DND-41 (cell line): ENCODE measurements at places on chromosomes 1 and 21.

DNA sequence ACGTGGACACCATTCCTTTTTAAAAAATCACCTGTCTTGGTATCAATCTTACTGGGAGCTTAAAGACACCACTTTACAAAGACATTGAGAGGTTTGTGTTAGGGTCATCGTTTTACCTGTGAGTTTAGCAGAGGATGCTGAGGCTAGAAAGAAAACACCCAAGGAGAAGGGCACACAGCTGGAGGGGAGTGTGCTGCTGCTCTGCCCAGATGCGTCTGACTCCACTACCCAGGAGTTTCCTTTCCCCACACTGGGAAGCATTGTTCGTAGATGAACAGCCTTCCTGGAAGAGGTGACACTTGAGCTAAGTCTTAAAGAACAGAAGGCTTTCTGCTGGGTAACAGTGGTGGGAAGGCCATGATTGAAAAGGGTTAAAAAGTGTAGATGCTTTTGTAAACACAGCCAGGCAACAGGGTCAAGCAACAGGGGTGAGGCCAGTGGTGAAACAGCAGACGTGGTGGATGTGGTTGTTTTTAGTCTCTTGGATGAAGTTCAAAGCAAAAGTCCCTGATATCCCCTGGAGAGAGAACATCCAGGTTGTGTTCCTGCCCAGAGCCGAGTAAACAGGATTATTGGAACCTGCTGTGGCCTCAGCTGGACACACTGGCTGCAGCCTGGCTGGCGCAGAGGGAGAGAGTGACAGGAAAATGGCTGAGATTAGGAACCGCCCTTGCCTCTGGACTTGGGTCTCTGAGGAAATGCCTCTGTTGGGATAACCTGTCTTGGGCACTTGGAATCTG lies 198.6 kb upstream of the JUN start:
- H3K4me1 ChIP-seq, result peaks cover 9% of the 10 kb centered on the region
- no peaks in the 10 kb centered on the region for H3K36me3 ChIP-seq
- H3K4me3 ChIP-seq, result no peak overlapping the region
- H3K27ac ChIP-seq, result no peak overlapping the region

GRCh38 chr1:58116284-58116683 lies 430.2 kb downstream of the OMA1 start:
- H3K4me3 ChIP-seq, result no peak overlapping the region
- no peak for DNase-seq
- H3K27me3 ChIP-seq, result no peaks in the 10 kb centered on the region
- no peak overlapping the region for H3K27ac ChIP-seq
- H3K36me3 ChIP-seq, result no peaks in the 10 kb centered on the region

GRCh38 chr1:201119206-201120197 lies 7.3 kb upstream of the CACNA1S start:
- DNase-seq, result peak; percentile 47
- no peak overlapping the region for H3K4me3 ChIP-seq
- peaks cover 8% of the 10 kb centered on the region for H3K27me3 ChIP-seq
- peaks cover 16% of the 10 kb centered on the region for H3K4me1 ChIP-seq
- peak overlapping the region; percentile 37; the same call in 1 of the 2 replicates for H3K27ac ChIP-seq
- H3K36me3 ChIP-seq, result no peaks in the 10 kb centered on the region

DNA sequence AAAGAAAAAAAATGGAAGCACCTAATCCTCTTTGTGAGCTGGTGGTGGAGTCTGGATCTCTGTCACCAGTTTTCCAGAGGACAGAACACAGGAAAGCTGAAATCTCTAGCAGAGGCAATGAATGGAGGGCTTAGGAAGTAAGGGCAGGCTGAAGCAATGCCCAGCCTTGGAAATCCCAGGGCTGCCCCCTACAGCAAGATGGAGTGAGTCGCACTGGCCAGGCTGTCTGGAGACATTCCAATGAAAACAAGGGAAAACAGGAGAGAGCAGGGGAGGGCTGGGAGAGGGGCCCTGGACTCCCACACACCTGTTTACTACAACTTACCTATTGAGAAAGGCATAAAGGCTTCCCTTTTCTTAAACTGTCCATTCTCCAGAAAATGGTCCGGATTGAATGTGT lies 25.9 kb downstream of the CYP2J2 start:
- H3K27ac ChIP-seq, result no peak overlapping the region
- no peak overlapping the region for H3K4me3 ChIP-seq
- no peak for DNase-seq
- no peaks in the 10 kb centered on the region for H3K4me1 ChIP-seq
- no peaks in the 10 kb centered on the region for H3K36me3 ChIP-seq

DNA sequence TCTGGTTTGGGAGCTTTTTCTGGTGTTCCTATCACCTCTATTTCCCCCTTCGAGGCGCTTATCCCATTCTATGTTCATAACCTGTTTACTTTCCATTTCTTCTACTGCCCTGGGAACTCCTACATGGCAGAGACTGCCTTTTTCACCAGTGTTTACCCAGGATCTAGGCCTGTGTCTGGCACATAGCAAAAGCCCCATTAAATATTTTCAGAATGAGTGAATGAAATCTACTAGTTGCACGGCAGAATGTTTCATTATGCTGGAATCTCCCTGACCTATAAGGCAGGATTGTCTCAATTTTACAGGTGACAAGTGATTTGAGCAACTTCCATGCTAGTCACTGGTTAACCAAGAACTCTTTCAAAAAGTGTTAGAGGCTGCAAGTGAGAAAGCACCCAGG lies 70.1 kb downstream of the PGM1 start:
- DNase-seq, result no peak
- no peak overlapping the region for H3K27ac ChIP-seq
- H3K4me1 ChIP-seq, result no peaks in the 10 kb centered on the region
- H3K27me3 ChIP-seq, result no peaks in the 10 kb centered on the region

GRCh38 chr1:186155594-186155993 lies 219.5 kb downstream of the TPR start:
- H3K4me1 ChIP-seq, result no peaks in the 10 kb centered on the region
- no peaks in the 10 kb centered on the region for H3K36me3 ChIP-seq
- DNase-seq, result no peak
- no peaks in the 10 kb centered on the region for H3K27me3 ChIP-seq
- H3K27ac ChIP-seq, result no peak overlapping the region

DNA sequence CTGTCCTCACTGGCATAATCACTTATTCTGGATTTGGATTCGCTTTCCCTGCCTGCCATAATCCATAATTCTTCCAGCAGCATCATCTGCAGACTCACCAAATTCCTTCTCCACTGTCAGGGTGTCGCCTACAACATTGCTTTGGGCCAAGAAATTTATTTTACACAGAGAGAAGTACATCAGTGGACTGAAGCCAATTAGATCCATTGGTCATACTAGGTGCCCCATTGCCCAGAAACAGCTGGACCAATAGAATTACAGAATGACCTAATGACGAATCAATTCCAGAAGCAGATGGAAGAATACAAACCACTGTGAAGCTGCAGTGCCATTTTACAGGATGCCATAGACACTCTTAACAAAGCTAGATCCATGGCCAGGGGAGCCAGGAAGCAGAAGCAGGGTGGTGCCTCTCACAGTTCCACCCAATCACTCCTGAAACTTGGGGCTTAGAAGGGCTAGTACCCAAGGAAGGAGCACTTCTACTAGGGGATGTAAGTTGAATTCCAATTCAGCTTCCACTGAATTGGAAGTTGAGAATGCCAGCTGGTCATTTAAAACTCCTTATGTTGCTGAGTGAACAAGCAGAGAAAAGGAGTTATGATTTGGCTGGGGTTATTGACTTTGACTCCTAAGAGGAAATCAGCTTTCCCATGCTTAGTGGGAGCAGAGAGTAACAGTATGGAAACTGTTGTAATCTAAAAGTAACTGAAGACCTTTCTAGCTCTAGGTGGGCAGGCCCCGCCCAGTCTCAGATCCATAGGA lies 44.0 kb downstream of the EDN2 start:
- H3K27ac ChIP-seq, result no peak overlapping the region
- no peak overlapping the region for H3K4me3 ChIP-seq
- H3K4me1 ChIP-seq, result no peaks in the 10 kb centered on the region

DNA sequence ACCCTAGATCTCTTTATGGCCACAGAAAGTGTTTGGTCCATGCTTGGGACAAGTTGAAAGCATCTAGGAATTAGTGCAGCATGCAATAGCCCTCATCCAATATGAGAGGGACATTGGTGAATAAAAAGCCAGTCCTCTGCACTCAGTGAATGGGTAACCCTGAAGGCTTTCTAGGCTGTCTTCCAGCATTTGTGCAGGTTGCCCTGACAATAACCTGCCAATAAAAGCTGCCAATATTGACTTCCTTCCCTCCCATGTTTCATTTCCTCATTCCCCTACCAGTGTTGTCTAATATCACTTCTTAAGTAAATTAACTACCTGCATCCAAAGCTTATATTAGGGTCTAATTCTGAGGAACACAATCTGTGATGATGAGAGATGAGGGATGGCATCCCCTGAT lies 563.6 kb upstream of the NEGR1 start:
- no peaks in the 10 kb centered on the region for H3K36me3 ChIP-seq
- H3K27me3 ChIP-seq, result no peaks in the 10 kb centered on the region
- no peaks in the 10 kb centered on the region for H3K4me1 ChIP-seq
- no peak overlapping the region for H3K27ac ChIP-seq
- DNase-seq, result no peak

DNA sequence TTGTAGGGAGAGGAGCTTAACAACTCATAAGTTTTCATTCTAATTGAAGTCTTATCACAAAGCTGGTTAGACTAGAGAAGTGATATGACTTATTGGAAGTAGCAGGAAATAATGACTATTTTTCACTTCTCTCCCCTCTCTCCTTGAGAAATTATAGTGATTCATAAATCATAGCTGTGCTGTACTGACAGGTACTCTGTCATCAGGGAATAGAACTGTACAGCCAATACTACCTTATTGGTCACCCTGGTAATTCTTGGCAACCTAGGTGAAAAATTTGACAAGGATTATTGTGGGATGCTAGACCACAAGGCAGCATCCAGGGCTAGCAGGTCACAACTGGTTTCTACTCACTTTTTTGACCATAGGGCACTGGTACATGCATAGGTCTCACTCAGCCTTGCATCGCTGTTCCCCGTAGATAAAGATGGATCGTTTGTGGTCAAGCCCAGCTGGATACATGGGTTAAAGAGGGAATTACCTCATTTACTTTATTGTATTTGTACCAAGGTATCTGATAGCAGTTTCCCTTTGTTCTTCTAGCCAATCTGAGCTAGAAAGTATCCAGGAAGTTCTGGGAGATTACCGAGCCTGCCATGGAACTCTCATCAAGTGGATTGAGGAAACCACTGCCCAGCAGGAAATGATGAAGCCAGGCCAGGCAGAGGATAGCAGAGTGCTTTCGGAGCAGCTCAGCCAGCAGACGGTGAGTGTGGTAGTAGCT lies 113.6 kb downstream of the MACF1 start:
- H3K36me3 ChIP-seq, result peaks cover 88% of the 10 kb centered on the region
- H3K4me3 ChIP-seq, result no peak overlapping the region
- H3K4me1 ChIP-seq, result no peaks in the 10 kb centered on the region
- no peak for DNase-seq

- no peaks in the 10 kb centered on the region for H3K36me3 ChIP-seq
- H3K27me3 ChIP-seq, result no peaks in the 10 kb centered on the region
- no peak overlapping the region for H3K27ac ChIP-seq
- DNase-seq, result no peak
- no peaks in the 10 kb centered on the region for H3K4me1 ChIP-seq
Observed at GRCh38 chr1:102834688-102835320, 273.5 kb downstream of the COL11A1 start.

GRCh38 chr1:226653311-226653921 lies 85.7 kb downstream of the ITPKB start:
- peaks cover 58% of the 10 kb centered on the region for H3K4me1 ChIP-seq
- no peak overlapping the region; the same call in none of the 2 replicates for H3K27ac ChIP-seq
- peaks cover 10% of the 10 kb centered on the region for H3K36me3 ChIP-seq
- peak; percentile 86 for DNase-seq

DNA sequence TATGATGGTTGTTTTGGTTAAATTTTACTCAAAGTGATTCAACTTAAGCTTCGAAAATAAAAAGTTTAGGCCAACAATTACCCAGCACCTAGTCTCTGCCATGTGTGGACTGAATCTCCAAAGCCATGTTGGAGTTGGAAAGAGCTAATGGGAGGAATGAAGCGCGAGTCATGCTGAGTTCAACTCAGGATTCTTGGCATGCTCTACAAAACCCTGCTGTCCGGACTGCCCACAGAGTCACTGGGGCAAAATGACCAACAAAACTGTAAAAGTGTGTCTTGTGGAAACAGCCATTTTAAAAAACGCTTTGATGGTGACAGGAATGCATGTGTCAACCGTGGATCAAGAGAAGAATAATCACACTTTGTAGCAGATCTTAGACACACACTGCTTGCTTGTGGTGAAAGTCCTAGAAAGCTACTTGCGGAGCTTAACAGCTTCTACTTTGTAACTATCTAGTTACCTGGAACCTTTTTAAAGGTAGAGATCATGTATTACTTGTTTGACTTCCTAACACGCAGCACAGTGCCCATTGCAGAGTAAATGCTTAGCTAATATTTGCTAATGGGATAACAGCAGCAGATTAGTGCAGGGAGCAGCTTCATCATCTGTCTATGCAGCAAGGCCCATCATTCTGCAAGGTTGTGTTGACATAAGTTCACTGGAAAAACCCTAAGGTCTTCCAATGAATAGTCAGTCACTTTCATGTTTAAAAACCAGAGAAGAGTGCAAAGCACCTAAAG lies 7.0 kb upstream of the GBP6 start:
- H3K27ac ChIP-seq, result no peak overlapping the region
- no peak overlapping the region for H3K4me3 ChIP-seq
- peaks cover 26% of the 10 kb centered on the region for H3K4me1 ChIP-seq
- no peak for DNase-seq
- no peaks in the 10 kb centered on the region for H3K36me3 ChIP-seq

DNA sequence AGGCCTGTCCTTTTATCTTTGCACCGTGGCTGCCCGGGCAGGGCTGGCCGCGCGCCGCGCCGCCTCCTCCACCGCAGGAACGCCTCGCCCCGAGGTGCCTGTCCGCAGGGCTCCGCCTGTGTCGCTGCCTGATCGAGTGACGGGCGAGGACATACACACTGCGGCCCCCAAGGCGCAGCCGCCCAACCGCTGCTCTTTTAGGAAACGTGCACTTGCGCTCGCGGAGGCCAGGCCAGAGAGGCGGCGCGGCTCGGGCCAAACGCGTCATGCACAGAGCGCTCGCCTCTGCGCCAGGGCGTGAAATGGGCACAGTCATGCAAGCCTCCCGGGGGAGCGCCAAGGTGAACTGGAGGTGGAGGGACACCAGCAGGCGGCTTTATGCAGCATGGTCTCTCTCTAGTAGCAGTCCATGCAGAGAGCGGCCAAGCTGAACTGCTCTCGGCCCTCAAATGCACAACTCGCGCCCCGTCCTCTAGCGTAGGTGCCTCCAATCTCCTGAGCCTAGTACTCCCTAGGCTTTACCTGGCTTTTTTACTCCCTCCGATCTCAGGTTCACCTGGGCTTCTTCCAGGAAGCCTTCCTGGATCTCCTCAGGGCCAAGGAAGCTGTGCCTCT lies 12.9 kb downstream of the TRABD2B start:
- DNase-seq, result no peak
- H3K4me3 ChIP-seq, result no peak overlapping the region
- H3K4me1 ChIP-seq, result no peaks in the 10 kb centered on the region
- H3K27me3 ChIP-seq, result peaks cover 2% of the 10 kb centered on the region
- no peaks in the 10 kb centered on the region for H3K36me3 ChIP-seq

GRCh38 chr1:176838276-176838995 lies 326.1 kb downstream of the ASTN1 start:
- peaks cover 3% of the 10 kb centered on the region for H3K27me3 ChIP-seq
- no peak for DNase-seq
- H3K36me3 ChIP-seq, result no peaks in the 10 kb centered on the region
- H3K27ac ChIP-seq, result no peak overlapping the region
- no peak overlapping the region for H3K4me3 ChIP-seq

- H3K4me1 ChIP-seq, result no peaks in the 10 kb centered on the region
- no peak for DNase-seq
- no peaks in the 10 kb centered on the region for H3K27me3 ChIP-seq
- no peak overlapping the region for H3K27ac ChIP-seq
Observed at GRCh38 chr1:36352910-36353878, 29.7 kb upstream of the EVA1B start.

- no peaks in the 10 kb centered on the region for H3K36me3 ChIP-seq
- H3K27me3 ChIP-seq, result no peaks in the 10 kb centered on the region
- no peak within 1 kb of the TSS for H3K27ac ChIP-seq
- H3K4me3 ChIP-seq, result no peak within 1 kb of the TSS
- no peaks in the 10 kb centered on the region for H3K4me1 ChIP-seq
Observed at GRCh38 chr1:99264201-99265021, at the start of gene PLPPR4. Gene PLPPR4 (plus strand): TSS chr1:99264492. CDS start chr1:99264594, 102 bp downstream.
